Activated CD8-positive, alpha-beta memory T cell treated with anti-CD3 and anti-CD28 coated beads for 1 hour (primary cell): ENCODE measurements at places on chromosomes 4 and X.

- no peak for DNase-seq
Measured at GRCh38 chr4:40003986-40004385, 26.3 kb upstream of the PDS5A start.

DNA sequence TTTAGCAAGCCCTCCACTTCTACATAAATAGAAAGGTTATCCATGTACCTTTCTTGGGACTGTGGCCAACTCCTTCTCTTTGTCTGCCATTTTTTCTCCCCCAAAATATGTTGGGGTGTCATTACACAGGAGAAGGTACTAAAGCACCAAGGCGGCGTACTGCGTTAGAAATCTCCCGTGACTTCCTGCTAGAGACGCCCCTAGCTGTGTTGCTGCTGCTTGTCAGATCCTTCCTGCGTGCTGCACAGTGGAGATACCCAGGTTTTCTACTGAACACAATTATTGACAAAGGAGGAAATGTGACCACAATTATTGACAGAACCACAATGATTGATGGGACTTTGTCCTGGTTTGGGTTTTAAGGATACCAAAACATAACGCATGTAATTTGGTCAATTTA, 97.7 kb downstream of the EFHC2 start:
- no peak for DNase-seq

GRCh38 chr4:168511780-168512489, 15.1 kb downstream of the PALLD start:
- peak; percentile 39 for DNase-seq

DNA sequence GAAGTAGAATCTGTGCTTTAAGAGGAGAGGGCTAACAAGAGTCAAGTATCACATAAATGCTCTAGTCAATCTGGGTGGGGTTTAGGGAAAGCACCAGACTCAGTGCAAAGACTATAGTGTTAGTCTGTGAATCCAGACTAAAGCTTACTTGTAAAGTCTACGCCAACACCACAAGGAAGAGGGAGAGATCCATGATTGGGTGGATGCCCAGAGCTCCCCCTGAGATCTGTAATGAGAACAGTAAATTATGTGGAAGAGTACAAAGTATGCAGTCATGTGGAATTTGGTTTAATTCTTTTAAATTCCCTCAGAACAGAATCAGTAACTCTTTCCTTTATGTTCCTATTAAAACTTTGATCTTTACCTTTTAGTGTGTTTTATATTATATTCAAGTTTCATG, 354.7 kb upstream of the SPANXN4 start:
- no peak for DNase-seq

GRCh38 chr4:22857411-22857810, 164.7 kb downstream of the GBA3 start:
- DNase-seq: no peak

- DNase-seq: no peak
Measured at GRCh38 chr4:182510836-182511235, 267.6 kb downstream of the TENM3 start.

DNA sequence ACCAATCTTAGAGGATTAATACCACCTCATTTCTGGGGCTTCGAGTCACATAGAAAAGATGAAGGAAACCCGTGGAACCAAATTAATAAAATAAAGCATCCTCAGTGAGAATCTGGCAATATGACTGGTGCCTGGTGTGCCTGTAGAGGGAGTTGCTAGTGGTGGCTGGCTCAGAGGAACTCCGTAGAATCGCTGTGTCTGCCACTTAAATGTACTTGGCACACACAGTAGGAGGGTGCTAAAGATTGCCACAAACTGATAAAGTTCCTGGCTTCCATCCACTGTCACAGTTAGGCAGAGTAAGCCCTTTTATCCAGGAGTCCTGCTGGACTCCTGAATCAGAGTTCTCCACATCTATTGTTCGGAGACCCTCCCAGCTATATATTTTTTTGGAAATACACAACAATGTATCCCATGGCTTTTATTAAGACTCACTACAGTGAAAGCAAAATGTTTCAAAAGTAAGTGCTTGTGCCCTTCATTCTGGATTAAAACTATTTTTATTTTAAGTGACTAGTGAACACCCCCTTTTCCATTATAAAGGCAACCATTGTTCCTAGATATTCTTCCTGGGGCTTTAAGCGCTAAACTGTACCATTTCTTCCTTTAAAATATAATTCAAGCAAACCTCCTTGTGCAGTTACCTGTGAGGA, 56.6 kb downstream of the KIF4A start:
- no peak for DNase-seq

DNA sequence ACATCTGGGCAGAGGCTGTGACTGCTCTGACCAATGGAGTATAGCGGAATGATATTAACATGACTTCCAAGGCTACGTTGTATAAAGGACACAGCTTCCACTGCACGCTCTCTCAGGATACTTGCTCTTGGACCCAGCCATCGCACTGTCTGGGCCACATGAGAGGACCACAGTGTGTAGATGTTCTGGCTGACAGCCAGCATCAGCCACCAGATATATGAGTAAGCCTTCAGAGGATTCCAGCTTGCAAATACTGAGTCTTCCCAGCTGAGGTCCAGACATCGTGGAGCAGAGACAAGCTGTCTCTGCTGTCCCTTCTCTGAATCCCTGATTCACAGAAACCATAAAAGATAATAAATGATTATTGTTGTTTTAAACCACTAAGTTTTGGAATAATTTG, 146.8 kb upstream of the USP9X start:
- DNase-seq: no peak

- no peak for DNase-seq
Measured at GRCh38 chr4:38920186-38920585, 52.6 kb downstream of the FAM114A1 start.

GRCh38 chr4:39045827-39046221, 13.6 kb upstream of the TMEM156 start:
- DNase-seq: no peak

DNA sequence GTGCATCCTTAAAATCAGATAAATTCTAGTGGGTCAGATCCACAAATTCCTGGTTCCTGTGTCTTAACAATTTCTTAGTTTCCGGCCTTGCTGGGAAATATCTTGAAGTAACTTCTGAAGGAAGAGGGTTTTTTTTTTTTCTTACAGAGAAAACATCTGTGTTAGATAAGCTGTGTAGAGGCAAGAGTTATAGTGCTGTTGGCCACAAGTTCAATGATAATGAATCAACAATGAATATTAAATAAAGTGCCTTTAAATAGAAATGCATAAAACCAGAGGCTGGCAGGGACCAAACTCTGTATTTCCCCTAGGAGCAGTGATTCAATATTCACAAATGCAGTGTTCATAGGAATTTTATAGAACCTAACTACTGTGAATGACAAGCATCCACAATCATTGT, 711.9 kb upstream of the ATOH1 start:
- DNase-seq: no peak

GRCh38 chrX:63270873-63271272, 80.3 kb downstream of the SPIN4 start:
- no peak for DNase-seq

GRCh38 chr4:3160438-3160837, 86.0 kb downstream of the HTT start:
- no peak for DNase-seq

GRCh38 chr4:90546114-90546513, 418.9 kb downstream of the CCSER1 start:
- DNase-seq: no peak

DNA sequence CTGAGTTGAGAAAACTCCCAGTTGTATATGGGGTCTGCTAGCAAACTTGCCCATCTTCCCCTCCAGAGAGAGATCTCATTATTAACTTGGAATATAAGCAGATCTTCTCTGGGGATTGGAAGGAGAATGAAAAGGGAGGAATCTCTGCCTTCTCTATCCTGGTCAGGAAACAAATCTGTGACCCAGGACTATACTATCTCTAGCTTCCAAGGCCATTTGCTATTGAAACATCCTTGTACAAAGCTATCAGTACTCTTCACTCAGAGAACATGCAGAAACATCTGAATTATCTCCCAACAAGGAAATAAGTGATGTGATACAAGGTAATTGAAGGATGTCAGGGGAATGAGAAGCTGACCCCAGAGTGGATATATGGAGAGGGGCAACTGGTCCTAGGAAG, 183.8 kb downstream of the FRMPD4 start:
- DNase-seq: no peak

GRCh38 chrX:37871626-37872302, 24.4 kb upstream of the DYNLT3 start:
- DNase-seq: no peak

- peak; percentile 41 for DNase-seq
Measured at GRCh38 chrX:11787564-11787963, 29.5 kb downstream of the MSL3 start.

- no peak for DNase-seq
Measured at GRCh38 chr4:14897217-14897616, 105.1 kb upstream of the CPEB2 start.

DNA sequence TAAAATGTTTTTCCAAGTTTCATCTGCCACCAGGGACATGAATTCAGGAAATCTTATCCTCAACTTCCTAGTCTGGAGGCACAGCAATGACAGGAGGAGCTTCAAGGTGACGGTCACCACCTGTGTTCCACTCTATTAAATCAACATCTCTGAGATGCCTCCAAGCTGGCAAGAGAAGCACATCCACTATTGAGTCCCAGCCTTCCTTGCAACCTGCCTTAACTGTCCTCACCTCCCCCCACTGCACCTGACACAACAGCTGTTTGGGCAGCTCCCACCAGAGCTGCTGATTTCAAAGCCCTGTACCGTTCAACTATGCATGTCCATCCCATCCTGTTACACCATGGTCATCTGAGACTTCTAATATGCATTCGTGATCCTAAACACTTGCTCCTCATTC, 123.4 kb downstream of the COL25A1 start:
- DNase-seq: no peak

DNA sequence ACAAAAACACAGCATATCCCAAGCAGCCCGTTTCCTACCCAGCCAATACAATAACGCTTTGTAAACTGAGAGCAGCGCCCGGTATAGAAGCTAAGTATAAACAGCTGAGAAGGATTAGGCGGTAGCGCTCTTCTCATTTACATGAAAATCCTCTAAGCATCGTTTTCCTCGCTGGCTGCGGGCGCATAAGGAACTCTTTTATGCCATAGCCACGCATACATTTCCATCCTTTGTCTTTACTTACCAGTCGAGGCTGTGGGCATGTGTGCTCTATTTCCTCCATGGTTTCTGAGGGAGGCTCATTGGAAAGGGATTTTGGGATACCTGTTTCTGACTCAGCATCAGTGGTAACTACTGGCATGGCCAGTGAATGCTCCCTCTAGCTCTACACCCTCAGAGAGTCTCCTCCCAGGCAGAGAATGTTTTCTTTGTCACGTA, 383 bp downstream of the PCYT1B start:
- DNase-seq: no peak

DNA sequence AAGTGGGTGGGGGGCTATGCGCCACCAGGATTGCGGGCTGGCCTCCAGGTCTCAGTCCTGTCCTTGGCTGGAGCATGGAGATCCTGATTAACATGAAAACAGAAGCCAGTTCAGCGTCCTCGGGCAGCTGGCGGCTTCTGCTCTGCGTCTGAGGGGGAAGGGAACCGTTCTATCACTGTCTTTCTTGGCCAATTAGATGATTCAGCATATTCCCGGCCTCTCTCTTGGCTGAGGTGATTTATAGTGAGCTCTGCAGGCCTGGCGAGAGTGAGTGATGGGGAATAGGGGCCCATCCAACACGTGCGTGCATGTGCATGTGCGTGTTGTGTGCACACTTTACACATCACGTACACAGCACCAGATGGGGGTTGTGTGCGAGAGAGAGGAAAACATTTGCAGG, 145.8 kb upstream of the ATP6AP2 start:
- DNase-seq: no peak

DNA sequence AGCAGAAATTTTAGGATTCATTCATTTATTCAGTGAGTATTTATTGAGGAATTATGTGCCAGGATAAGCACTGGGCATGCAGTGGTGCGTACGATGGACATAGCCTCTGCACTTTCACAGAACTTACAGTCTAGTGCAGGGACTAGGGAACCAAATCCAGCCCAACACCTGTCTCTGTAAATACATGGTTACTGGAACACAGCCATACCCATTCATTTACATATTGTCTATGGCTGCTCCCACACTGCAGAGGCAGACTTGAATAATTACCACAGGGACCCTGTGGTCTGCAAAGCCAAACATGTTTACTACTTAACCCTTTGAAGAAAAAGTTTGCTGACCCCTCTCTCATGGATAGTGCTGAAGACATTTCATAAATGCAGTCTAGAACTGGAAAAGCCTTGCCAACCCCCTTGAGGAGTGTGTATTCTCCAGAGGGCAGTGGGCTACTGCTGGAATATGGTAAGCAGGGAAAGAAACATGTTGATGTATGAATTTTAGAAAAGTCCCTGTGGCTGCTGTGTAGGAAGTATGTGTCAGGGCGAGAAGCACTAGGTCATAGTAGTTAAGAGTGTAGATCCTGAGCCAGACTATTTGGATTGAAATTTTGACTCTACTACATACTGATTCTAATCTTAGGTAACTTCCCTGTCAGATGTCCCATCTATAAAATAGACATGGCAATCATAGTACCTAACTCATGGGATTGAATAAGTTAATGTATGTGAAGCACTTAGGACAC, 75.5 kb downstream of the GALNT7 start:
- no peak for DNase-seq

- no peak for DNase-seq
Measured at GRCh38 chrX:8484360-8484949, 19.8 kb downstream of the VCX3B start.

DNA sequence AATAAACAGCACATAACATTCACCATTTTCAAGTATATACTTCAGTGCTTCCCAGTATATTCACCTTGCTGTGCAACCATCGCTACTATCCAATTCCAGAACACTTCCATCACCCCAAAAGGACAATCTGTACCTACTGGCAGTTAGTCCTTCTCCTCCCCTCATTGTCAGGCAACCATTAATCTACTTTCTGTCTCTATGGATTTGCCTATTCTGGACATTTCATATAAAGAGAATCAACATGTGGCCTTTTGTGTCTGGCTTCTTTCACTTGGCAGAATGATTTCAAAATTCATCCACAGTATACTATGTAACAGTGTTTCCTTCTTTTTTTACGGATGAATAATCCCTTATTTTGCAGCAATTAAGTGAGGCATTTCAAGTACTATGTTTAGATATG, 189.4 kb downstream of the FBXW7 start:
- DNase-seq: no peak

- no peak for DNase-seq
Measured at GRCh38 chrX:22690116-22690515, 309.6 kb upstream of the DDX53 start.

- DNase-seq: no peak
Measured at GRCh38 chr4:13294961-13295605, 189.1 kb downstream of the RAB28 start.

GRCh38 chr4:155822572-155822971, 43.5 kb downstream of the ASIC5 start:
- DNase-seq: no peak

- no peak for DNase-seq
Measured at GRCh38 chr4:6062133-6062532, 43.9 kb upstream of the C4orf50 start.

GRCh38 chr4:87025614-87026041, 90.8 kb downstream of the AFF1 start:
- no peak for DNase-seq
